GM12878 (cell line): ENCODE measurements at places on chromosomes 5 and 9.

DNA sequence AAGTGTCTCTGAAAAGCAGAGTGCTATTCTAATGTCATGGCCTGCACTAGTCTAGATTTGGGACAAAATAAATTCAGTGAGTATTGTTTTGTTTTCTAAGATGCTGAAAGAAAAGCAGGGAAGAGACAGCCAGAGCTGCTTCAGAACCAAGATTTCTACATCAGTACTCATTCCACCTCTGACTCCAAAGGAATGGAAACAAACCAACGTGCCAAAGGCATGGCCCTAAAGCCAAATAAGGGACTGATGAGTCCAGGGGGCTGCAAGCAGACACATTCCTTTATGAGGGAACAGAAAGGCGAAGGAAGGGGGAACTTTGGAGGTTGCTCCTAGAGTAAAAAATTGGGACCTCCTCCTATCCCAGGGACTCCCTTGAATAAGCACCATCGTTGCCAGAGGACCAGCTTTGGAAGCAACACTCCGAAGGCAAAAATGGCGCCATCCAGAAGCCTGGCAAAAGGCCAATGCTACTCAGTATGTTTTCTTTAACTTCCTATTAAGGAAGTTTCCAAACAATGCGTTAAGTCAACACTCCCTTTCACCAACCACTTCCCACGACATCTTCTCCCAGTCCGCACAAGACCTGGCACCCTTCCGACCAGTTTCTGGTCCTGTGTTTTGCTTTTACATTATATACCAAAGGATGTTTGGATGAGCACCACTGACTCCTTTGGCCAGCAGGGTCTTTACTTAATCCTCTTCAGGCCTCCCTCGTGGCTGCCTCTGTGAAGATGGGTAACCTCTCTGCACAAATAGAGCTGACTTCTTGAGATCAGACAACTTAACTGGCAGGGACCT, 31.6 kb downstream of the ADAM19 start:
- DNase-seq = no peak

- no peak for DNase-seq
Observed at GRCh38 chr5:9512457-9512856, 33.4 kb downstream of the SEMA5A start.

DNA sequence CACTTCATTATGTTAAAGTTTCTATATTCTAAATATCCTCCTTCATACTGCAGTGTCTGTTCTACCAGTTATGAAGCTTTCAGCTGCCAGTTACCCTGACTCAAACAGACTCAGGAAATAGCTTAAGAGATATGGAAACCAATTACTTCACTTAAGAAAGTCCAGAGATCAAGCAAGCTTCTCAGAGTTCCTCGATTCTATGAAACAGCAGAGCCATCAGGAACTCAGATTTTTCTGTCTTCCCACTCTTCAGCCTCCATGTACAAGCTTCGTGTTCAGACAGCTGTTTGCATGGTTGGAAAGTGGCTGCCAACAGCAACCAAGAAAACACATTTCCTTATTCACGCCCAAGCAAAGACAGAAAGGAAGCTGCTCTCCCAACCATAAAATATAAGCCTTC, 216.1 kb downstream of the ACTL7B start:
- no peak for DNase-seq

- DNase-seq = no peak
Observed at GRCh38 chr5:171272996-171273970, 35.8 kb upstream of the TLX3 start.
